ENCODE measurements at places on chromosomes 3 and 15.
A peak's percentile ranks its signal among the peaks of the same experiment; 100 is the strongest.

- no peak for DNase-seq
Observed at GRCh38 chr3:58333206-58334012, 717 bp downstream of the PXK start.

- peak; percentile 42 for DNase-seq
Observed at GRCh38 chr15:72197460-72198355, at the start of gene GRAMD2A. Gene GRAMD2A (minus strand): TSS chr15:72197787.

DNA sequence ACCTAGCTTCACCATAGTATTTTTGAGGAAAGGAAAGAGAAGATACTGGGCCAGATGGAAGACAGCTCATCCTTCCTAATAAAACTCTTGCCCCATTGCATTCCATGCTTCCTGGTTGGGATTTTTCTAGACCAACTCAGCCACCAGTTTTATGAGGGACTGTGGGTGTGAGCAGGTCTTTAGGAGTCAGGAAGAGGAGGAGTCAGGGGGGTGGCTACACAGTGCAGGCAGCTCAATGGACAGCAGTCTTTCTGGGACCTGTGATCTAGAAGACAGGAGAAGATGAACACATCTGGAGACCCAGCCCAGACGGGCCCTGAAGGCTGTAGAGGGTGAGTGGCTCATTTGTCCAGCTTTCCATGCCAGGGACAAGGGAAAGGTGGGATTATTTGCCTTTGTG, at the start of gene NOX5:
TSS of gene NOX5 (plus strand) at position 242 of the 400 bp plus-strand sequence. CDS start at position 283, 41 bp downstream.
- DNase-seq = no peak

DNA sequence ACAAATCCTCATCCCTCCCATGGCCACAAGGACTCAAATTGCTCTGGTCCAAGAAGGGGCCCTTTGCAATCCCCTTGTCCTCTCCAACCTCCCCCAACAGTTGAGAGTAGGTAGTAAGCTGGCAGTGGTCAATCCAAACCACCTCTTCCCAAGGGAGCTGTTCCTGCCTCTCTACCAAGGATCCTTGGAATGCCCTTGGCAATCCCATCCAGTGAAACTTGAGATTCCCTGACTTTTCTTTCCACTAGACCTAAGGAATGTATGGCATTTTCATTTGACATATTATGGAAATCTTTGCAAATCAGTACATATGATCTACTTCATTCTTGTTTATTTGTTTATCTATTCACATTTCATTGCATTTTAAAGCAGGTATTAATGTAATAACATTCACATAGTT, 4.8 kb upstream of the RBP2 start:
- no peak for DNase-seq

- no peak for DNase-seq
Observed at GRCh38 chr3:97470481-97470880, 294.1 kb upstream of the ARL6 start.

DNA sequence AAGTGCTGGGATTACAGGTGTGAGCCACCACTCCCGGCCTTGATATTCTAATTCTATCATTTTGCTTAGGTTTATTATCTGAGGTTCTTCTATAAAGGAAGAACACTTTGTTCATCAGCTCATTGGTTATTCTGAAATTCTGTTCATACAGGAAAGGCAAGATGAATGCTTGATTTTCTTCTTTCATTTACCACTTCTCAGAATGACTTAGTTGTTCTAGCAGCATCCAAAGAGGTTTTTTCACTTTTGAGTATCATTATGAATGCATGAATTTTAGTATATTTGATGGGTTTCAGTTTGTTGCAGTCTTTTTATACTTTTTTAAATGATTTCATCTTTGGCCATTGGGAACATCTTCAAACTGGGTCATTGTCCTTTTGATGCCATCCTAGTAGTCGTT, 51.8 kb downstream of the RNF111 start:
- no peak for DNase-seq

GRCh38 chr3:36817806-36818533, 53.6 kb upstream of the DCLK3 start:
- DNase-seq = no peak

GRCh38 chr3:186754871-186755270, 28.5 kb upstream of the EIF4A2 start:
- DNase-seq = no peak

DNA sequence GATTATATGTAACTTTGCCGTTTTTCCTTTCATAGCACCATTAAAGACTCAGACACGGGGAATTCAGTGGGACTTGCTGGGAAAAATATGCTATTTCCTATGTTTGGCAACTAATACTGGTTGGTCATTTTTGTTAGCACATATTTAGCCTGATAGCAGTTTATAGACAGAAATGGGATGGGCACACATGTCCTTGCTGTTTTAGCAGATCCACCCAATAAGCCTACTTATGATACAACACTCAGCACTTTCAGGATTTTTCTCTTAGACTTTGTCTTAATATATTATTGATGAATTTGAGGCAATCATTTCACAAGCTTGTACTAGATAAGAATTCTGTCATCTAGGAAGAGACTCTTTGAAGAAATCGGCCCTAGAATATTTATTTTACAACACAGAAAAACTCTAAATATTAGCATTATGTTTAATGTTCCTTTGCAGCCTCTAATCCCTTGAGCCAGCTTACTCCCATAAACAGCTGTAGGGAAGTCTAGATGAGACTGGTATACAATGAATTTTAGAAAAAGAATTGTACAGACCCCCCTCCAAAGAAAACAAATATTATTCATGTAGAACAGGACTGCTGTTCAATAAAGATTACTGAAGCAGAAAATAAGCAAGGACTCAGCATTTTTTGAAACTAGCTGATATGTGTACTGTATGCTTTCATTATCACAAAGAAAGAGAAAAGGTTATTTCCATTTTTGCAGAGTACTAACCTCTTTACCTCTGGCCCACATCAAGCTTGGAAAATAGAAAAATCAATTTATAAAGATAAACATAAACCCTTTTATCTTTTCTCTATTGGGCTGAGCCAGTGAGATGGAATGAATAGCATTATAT, 656.8 kb upstream of the SGO1 start:
- DNase-seq = no peak

- no peak for DNase-seq
Observed at GRCh38 chr15:55194256-55194655, 2.5 kb downstream of the RSL24D1 start.

DNA sequence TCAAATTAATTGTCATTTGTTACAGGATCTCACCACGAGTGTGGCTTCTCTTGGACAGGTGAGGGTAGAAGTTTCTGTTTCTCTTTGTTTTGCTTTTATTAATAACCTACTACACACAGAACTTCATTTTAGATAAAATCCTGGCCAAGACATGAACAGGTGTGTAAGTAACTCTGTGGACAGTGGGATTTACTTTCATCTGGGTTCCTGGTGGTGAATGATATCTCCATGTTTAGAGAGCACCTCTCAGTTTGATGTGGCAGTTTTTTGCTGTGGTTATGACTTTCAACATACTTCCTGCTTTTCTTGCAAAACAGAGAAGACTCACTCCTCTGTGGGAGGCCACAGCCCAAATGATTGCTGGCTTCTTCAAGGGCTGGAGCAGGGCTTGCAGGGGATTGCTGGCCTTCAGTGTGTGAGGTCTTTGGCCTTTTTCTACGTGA, 71.1 kb upstream of the XCR1 start:
- no peak for DNase-seq

DNA sequence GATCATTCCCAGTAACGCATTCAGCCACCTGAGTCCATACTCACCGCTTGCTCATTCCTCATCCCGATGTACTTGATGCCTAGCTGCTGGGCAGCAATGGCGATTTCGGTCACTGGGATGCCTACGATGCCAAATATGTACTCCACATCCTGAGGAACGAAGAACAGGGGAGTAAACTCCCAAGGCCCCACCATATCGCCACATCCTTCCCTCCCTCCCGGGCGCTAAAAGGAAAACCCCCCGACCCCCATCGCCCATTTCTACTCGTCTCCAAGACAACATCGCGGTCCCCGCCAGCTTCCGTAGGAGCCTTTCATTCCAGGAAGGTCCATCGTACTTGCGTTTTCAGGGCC, 347 bp downstream of the HACL1 start:
- no peak for DNase-seq

DNA sequence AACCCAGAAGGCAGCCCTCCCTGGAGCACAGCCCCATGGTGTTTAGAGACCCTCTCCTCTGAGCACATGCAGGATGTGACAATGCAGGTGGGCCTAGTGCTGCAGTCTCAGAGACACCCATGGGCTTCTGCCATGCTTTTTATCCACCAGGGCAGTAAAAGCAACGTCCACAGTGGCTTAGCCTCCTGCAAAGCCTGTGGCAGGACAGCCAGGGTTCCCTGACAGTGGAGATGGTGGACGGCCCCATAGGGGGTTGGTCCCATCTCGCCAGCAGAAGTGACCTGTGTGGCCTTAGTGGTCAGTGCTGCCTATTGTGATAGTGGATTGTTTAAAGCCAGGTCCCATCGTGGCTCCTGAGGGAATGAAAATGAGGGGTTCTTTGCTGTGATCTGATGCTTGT, 46.6 kb downstream of the APBA2 start:
- DNase-seq = no peak

DNA sequence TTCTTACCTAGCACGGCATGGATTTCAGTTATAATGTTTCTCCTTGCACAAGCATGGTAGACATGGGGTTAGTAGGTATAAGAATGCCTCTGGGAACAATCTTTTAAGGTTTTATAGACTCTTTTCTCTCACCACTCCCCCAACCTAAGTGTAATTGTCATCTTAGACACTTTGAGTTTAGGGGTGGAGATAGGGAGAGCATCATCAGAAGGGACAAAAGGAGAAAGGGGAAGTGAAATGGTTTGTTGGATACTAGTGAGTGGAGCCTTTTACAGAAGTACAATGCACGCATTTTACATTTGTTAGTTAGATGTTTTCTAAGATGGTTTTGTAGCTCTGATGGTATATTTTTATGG, 189.2 kb downstream of the TP63 start:
- no peak for DNase-seq

DNA sequence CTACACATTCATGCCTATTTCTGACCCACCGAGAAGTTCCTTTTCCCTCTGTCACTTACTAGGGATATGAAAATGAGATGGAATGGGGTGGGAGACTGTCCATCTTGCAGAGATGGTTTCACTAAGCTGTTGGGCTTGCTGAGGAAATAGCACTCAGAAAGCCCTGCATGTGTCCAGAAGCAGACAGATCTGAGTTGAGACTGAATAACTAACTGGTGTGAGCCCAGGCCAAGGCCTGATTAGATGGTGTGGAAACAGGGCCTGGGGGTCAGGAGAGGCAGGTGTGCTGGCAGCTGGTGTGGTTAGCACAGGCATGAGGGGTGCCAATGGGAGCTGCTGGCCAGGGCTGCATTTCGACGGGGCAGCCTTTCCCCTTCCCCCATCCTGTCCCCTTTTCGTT, 72.1 kb downstream of the CLSTN2 start:
- no peak for DNase-seq

DNA sequence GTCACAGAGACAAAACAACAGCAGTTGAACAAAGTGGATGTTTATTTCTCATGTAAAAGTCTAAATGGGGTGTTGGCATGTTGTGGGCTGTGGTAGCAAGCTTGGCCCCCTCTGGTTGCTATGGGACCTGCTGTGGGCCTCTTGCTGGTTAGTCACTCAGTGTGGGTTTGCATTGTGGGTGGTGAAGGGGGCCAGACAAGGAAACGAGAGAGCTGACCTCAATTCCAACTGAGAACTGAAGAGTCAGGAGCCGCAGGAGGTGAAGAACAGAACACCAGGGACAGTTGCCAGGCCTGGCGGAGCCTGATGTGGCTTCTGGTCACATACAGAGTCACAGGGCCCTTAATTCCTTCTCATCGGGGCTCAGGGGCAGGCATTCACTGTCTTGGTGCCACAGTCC, 1.9 kb upstream of the ADPGK start:
- no peak for DNase-seq
